ENCODE measurements at places on chromosomes 2 and 18. TPM values are rescaled to one million over a fixed set of nuclear protein-coding genes. Genes with fewer than 3 reads are reported as not detected.

TMEM178A gene
- 2.6 TPM for total RNA-seq

DNPEP gene
- 69.6 TPM for total RNA-seq

AQP12A gene
- total RNA-seq, result not detected

STK39 gene
- 11.0 TPM for total RNA-seq

- no peak for DNase-seq
Observed at GRCh38 chr2:19312949-19313348, 45.5 kb downstream of the OSR1 start.

- no peak for DNase-seq
Observed at GRCh38 chr2:174138161-174138560, 110.2 kb downstream of the OLA1 start.

DNA sequence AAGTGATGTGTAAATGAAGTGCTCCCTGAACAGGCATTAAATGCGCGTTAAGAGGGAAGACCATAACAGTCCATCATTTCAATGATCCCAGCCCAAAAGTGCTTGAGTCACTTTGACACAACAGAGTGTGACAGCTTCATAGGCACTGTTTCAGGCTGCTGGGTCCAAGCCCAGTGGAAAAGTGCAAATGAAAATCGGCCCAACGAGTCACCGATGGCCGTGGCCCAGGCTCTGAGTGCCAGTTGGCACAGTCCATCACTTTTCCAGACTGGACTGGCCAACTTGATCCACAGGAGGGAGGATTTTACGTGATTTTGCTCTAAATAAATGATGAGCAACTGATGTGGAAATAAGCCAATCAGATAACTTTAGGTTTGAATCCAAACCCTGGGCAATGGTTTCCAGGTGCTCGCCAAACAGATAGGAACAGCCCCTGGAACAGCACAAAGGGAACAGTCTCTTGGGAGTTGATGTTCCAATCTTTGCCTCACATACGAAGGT, 114.0 kb downstream of the SP3 start:
- DNase-seq, result no peak

DNA sequence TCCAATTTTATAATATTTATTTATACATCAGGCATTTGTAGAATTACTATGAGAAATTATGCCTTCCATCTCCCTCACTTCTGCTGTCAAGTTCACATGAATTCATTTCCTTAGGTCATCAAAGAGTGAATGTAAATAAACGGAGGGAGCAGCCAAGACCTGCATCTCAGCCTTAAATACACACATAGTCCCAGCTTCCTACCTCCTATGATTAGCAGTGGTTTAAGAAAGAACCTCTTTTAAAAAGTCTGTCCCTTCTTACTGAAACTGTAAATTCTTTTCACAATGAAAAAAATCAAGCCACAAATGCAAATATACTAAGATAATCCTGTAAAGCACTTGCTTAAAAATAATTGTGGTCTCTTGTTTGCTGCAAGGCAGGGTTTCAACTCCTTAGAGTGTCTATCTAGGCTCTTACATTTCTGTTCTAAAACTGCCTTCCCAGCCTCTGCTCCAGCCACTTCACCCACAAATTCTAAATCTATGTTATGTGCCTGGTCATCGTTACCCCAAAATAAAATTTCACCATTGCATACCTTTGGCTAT, 532.7 kb upstream of the FSHR start:
- DNase-seq, result no peak

DNA sequence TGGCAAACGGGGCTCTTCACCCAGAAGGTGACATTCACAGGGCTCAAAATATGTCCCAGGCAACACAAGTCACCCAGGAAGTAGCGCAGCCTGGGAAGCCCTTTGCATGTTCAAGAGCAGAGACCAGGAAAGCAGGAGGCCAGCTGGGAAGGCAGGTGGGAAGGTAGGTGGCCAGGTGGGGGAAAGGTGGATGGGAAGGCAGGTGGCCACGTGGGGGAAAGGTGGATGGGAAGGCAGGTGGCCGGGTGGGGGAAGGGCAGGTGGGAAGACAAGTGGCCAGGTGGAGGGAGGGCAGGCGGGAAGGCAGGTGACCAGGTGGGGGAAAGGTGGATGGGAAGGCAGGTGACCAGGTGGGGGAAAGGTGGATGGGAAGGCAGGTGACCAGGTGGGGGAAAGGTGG, 102.7 kb downstream of the ZNF516 start:
- no peak for DNase-seq

DNA sequence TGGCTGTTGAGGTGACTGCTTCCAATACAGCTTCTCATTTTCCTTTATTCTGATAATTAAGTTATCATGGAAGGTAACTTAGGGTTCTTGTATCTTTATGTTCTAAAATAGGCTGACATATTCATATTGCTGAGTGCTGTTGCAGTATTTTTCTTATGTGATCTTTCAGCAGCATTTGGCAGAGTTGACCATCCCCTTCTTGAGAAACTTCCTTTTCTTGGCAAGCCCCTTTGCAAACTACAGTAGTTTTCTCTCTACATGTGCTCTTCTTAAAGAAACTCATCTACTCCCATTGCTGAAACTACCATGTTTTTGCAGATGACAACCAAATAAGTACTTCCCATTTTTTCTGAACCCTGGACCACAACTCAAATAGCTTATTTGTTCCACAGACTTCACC, 476.5 kb upstream of the TRIB2 start:
- no peak for DNase-seq

Data from ovary (tissue), 10 donors.